Cerebellum (tissue), 4 donors: ENCODE measurements at places on chromosomes 5 and 9. TPM values are rescaled to one million over a fixed set of nuclear protein-coding genes. Genes with fewer than 3 reads are reported as not detected.

Gene PRKACG
- not detected for total RNA-seq

Gene DND1
- 0.73 TPM for total RNA-seq

Gene PAIP1
- total RNA-seq = 87.2 TPM

DNA sequence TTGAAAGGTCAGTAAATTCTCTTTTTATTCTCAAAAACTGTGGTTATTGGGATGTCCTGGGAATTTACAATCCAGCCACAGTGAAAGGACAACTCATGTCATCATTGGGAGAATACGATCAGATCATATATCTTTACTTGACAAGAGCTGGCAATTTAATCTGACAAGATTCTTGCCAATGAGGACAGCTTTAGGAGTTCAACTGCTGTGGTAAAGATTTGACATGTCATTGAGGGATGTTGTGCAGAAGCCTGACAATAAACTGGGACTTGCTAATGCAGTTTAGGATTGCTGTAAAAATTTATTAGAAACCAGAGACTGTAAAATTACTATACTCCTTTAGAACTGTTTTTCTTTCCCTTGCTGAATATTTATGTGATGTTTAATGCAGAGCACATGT lies 1131.0 kb downstream of the MAT2B start:
- no peak for DNase-seq

GRCh38 chr5:43110606-43111170 lies 10.0 kb upstream of the ZNF131 start:
- no peak for DNase-seq

DNA sequence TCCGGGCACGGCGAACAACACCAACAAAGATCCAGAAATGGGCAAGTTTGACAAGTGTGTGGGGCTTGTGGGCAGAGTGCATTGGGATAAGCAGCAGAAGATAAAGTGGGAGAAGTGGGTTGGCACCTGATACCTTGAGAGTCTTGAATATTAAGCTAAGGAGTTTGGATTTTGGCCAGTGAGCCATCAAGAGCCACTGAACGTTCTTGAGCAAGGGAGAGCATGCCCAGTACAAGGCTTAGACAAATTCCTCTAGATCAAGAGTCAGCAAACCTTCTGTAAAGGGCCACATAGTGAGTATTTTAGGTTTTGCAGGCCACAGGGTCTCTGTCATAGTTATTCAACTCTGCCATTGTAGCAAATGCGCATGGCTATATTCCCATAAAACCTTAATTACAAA lies 26.6 kb upstream of the TRMT10B start:
- no peak for DNase-seq

- no peak for DNase-seq
Measured at GRCh38 chr9:9753266-9753665, 859.5 kb downstream of the PTPRD start.
